ENCODE measurements at places on chromosomes 13 and 19.

DNA sequence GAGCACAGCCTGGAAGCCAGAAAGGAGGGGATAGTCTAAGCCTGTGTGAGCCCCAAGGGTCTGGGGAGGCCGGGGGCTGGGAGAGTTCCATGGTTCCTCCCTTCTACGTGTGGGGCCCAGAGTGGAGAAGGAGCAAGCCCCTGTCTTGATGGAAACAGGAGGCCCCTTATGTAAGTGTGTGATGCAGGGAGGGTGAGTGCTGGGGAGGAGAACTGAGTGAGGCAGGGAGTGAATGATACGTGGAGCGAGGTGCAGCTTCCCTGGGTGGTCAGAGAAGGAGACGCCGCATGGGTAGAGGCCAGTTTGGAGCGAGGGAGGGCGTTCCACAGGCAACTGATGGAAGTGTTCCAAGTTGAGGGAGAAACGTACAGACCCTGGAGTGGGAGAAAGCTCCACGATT, 16.0 kb downstream of the MAG start:
- no peak for DNase-seq

GRCh38 chr13:102020611-102021216, 381.1 kb downstream of the FGF14 start:
- DNase-seq = no peak

DNA sequence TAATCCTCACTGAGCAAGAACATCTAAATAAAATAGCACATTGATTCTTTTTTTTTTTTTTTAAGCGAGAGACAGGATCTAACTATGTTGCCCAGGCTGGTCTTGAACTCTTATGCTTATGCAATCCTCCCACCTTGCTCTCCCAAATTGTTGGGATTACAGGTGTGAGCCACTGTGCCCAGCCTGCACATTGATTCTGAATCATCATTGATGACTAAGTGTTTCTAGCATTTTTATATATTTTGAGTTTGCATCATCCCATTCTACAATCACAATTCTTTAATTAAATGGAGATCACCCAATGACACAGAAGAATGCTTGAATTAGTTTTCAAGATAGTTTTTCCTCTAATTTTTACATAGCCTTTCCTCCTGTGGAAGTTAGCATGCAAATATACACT, 354.1 kb downstream of the KLF5 start:
- no peak for DNase-seq

DNA sequence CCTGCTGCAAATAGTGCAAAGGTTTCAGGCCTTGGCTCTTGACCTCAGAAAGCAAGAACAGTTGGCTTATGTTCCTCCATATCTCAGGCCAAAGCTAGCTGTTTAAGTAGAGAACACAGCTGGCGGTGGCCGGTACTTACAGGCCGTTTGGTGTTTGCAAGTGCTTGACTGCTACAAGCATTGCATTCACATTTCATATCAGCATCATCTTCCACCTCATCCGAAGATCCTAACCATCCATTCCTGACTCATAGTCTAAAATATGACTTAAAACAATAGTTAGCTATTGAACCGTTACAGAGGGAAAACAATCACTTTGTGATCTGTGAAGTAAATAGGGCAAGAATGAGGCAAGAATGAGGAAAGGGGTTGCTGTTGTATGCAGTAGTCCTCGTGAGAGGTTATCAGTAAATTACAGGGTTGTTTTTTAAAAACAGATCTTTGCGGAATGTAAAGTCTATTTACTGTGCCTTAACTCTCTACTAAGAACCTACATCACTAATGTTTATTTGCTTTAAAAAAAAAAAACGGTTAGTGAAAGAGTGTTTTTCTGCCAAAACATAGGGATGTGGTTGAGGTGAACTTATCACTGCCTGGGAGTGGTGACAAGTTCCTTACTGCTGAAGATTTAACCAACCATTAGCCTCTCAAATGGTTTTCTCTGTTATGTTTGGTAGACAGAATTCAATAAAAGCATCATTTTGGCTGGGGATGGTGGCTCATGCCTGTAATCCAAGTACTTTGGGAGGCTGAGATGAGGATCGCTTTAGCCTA, 21.6 kb upstream of the WDR88 start:
- no peak for DNase-seq

GRCh38 chr13:80109303-80109702, 231.6 kb downstream of the SPRY2 start:
- no peak for DNase-seq

- DNase-seq = peak; percentile 80
Observed at GRCh38 chr19:23758187-23759074, at the start of gene ZNF681. ZNF681 (minus strand) TSS chr19:23758891; CDS start chr19:23758749, 142 bp downstream.

DNA sequence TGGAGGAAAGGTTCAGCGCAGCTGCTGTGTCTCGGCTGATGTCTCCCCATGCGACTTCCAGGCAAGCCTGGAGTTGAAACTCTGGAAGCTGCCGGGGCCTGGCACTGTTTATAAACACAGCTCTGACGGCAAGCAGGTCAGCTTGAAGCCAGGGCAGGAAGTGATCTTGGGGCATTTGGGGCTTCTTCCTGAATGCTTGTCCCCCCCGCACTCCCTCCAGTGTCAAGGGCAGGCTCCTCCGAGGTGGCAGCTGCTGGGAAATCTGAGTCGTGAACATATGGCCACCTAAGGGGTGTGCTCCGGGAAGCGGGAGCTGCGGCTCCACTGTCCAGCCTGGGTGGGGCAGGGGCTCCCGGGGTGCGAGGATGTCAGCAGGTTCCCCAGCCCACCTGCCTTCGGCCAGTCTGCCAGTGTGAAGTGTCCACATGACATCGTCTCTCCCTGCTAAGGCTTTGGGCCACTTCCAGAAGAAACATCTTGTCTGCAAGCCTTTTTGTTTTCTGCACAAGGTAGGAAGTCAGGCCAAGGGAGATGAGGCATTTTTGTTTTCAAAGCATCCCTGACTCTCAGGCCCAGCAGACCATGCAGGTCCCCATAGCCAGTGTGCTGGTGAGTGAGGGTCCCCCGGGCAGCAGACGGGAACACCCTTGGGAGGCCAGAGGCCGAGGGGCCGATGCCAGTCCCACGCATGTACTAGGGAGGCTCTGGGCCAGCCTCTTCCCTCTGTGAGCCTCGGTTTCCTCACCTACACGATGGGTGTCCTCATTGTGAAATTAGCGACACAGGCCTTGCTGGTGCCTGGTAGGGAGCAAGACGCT, 2.7 kb downstream of the PIAS4 start:
- no peak for DNase-seq
